ENCODE measurements at places on chromosomes 12 and 14. TPM values are rescaled to one million over a fixed set of nuclear protein-coding genes. Genes with fewer than 3 reads are reported as not detected.

- no peak for DNase-seq
Observed at GRCh38 chr14:66249544-66249943, 236.6 kb upstream of the CCDC196 start.

- DNase-seq = no peak
Observed at GRCh38 chr12:126976579-126976978, 1290.4 kb upstream of the TMEM132C start.

- DNase-seq = no peak
Observed at GRCh38 chr12:112447106-112447505, 28.4 kb downstream of the PTPN11 start.

GRCh38 chr14:100815478-100816285 is 10.2 kb upstream of the MEG3 start:
- DNase-seq = no peak

DNA sequence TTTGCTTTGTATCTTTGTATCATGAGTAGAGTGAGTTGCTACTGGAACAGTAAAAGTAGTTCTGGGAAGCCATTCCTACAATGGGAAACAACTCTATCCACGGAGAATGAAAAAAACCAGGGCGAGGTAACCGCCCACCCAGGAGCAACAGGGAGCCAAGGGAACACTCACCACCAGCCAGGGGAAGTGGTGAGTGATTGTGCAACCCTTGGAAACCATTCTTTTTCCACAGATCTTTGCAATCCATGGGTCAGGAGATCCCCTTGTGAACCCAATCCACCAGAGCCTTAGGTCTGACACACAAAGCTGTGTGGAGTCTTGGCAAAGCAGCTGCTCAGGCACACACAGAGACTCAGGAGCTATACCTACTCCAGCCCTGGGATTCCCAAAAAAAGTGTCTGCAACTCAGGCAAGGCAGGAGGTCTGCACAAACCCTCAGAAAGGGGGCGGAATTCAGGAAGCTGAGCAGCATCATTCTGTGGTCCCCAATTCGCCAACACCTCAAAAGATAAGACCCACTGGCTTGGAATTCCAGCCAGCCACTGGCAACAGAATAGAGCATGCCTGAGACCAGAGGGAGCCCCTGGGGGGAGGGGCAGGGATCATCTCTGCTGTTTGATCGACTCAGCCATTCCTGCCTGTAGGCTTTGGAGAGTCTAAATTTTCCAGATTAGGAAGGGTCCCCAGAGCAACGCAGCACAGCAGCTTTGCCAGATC is 52.1 kb upstream of the PPFIA2 start:
- no peak for DNase-seq

DNA sequence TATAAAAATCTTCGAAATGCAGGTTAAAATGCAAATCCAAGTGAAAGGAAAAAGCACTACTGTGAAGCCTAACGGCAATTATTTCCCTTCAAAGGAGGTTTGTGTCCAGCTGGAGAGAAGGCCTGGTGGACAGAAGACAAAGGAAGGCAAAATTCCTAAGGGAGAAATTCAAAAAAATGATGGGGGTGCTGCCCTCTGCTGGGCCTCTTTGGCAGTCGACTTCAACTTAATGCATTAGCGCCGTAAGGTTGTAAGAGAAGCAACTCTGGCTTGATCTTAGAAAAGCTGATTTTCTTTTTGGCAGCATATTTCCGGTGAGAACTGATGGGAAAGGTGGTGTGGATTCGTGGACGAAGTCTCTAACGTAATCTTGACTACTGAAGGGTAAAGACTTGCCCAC is 34.3 kb upstream of the CHFR start:
- DNase-seq = no peak

DNA sequence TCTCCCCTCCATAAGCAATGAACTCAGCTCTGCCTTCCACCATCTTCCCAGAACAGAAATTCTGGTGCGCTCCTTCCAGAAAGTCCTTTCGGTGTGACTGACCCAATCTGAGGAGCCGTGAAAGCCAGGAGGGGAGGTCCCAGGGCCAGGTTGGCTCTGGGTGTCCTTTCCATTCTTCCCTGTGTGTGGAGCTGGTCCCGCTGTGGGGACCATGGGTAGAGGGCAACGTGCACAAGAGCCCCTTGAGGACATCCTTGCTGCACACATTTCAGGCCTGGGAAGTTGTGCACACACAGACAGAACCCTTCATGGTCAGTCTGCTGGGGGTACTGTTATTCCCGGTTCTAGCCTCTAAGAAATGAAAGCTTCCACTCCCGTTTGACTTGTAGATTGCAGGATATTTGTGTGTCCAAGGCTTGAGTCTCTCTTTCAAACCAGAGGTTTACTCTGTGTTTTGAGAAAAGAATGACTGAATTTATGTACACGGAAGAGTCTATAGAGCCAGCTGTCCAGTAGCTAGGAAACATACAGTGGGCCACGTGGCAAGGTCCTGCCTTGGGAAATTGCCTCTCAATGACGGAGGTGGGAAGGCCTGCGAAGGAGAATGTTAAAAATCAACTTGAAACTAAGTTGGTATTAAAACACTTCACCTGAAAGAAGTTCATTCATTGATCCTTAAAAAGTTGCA is 10.1 kb downstream of the NFKBIA start:
- no peak for DNase-seq

DNA sequence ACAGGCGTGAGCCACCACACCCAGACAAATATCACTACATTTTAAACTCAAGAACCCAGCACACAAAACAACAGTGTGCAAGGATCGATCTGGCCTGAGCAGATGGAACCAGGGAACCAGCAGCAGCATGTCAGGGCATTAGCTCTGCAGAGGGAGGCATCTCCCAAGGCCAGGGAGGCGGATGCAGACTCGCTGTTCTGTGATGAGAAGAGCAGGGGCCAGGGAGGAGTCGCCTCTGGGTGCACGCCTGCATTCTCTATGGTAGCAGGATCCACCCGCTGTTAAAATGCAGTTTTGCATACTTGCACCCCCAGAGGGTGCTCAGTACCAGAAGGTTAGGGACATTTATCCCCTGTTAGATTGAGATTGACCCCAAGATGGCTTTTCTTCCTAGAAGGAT is 17.9 kb downstream of the PGAM5 start:
- DNase-seq = no peak

GRCh38 chr14:72645706-72646105 is 248.2 kb downstream of the DPF3 start:
- no peak for DNase-seq

TCTN1 gene
- total RNA-seq = 9.7 TPM

CCDC196 gene
- not detected for total RNA-seq

OTOGL gene
- not detected for total RNA-seq

PRB2 gene
- total RNA-seq = not detected

RNASE7 gene
- not detected for total RNA-seq

BMP4 gene
- total RNA-seq = 0.21 TPM

HRK gene
- total RNA-seq = 0.12 TPM

DENR gene
- total RNA-seq = 72.2 TPM

NAV3 gene
- not detected for total RNA-seq

ART4 gene
- not detected for total RNA-seq
